ENCODE measurements at places on chromosomes 12 and 14.

DNA sequence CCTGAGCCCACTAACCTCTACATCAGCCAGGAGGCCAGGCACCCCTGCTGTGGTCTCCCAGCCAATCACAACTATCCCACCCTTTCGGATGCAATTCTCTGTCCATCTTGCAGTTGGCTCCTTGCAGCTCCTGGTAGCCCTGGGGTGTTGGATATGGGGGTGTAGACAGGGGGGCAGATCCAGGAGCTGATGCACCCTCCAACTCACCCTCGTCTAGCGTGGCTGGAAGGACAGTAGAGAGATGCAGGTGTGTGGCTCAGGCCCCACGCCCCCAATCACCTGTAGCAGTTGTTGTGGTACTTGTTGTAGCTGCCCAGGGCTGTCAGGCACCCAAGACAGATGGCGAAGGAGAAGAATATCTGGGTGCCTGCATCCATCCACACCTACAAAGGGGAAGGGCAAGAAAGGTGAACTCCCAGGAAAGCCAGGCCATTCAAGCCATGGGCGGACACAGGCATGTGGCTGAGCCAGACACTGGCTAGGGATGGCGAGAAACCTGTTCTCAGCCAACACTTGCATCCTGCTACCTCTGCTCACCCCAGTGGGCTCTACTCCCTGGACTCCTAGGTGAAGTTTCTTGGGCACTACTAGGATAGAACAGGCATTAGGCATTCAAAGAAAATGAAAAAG, 13.4 kb upstream of the SLC6A12 start:
- no peak for DNase-seq

DNA sequence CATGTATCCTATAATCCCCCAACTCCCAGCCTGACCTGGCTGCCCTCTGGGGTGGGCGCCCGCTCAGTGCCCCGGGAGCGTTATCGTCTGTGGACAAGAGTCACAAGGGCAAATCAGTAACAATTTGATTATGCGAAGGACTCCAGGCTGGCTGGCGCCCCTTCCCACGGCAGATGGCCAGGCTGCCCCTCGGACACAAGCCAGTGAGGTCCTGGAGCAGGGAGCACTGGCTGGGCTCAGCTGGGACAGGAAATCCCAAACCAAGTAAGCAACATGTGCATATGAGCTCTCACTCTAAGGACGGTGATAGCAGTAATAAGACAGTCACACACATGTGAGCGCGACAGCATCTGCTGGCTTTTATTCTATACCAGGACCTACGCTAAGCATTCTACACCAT, 59.3 kb upstream of the FAM222A start:
- DNase-seq = no peak

GRCh38 chr12:31804185-31804504, 75.3 kb upstream of the AMN1 start:
- DNase-seq = no peak

DNA sequence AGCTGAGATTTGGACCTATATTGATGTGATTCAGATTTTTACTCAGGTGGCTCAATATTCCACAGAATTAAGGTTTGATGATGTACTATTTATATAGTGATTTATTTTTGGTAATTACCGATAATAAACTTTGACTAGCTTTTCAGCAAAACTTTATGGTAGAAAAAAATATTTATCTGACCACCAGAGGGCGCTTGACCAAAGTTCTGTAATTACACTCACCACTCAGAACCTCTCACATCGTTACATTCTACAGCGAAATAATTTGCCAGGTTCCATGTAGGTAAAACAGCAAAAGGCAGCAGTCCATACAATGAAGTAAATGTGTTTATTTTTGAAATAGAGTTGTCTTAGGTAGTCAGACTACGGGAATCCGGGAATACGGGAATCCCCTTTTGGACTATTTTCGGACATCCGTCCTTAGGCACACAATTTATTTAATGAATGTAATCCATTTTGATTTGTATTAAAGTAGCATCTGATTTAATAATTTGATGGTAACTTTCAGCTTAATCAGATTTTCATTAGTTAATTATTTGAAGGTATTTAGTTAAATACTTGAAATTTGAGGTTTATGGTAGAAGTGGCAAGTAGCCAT, 143.0 kb upstream of the DDHD1 start:
- peak; percentile 55 for DNase-seq

DNA sequence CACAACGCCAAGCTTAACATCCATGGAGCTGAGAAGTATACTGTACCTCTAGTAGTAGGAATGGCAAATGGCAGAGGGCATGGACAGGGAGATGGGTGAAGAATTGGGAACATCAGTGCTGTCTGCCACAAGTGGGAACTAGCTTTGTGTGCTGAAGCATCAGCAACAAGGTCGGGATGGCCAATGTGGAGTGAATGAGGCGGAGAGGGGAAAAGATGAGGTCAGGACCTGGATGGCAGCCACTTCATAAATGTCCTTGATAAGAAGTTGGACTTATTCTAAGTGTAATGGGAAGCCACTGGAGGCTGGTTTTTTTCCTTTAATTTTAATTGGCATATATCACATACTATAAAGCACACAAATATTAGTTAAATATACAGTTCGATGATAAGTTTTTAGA, 21.9 kb upstream of the CLMN start:
- no peak for DNase-seq

GRCh38 chr12:124543052-124543589, 24.3 kb downstream of the NCOR2 start:
- peak; percentile 84 for DNase-seq

- DNase-seq = no peak
Observed at GRCh38 chr12:115398311-115398781, 714.4 kb upstream of the TBX3 start.

DNA sequence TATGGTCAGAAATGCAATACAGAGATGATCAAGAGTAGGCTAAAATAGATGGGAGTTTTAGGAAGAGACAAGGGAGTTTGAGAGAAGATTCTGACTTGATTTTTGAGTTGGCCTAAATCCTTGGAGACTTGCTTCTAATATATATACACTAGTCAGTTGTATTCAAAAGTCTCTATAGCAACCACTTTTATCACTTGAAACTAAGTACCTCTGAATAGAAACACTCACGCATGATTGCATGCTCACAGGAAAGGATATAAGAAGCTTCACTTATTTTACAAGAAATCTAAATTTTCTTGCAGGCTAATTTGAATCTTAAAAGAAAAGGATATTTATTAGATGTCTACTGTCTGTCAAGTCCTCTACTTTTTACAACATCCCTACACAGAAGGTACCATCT, 316.8 kb downstream of the SNAPC1 start:
- no peak for DNase-seq

DNA sequence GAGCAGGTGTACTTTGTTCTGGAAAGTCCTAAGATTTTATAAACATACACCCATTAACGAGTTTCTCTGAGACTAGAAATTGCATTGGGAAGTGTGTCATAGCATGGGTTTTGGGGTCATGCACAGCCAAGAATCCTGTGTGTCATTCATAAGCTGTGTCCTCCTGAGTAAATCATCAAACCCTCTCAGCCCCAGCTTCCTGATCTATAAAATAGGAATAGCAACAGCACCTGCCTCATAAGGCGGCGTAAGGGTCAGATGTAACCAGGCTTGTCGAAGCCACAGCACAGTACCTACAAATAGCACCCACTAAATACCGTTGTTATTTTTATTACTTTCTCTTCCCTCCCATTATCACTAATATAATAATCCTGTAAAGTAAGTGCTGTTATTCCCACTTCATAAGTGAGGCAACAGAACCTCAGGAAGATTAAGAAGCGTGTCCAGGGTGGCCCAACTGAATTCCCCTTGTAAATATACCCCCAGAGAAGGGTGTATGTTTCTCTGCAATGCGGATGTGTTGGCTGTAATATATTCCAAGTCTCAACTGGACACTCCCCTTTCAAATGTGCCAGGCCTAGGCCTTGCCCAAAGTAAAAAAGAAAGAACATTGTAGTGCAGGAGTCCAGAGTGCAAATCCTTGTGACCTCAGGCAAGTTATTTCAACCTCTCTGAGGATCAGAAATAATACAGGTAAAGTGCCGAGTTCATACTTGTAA, 188.3 kb upstream of the BCL2L14 start:
- DNase-seq = no peak

DNA sequence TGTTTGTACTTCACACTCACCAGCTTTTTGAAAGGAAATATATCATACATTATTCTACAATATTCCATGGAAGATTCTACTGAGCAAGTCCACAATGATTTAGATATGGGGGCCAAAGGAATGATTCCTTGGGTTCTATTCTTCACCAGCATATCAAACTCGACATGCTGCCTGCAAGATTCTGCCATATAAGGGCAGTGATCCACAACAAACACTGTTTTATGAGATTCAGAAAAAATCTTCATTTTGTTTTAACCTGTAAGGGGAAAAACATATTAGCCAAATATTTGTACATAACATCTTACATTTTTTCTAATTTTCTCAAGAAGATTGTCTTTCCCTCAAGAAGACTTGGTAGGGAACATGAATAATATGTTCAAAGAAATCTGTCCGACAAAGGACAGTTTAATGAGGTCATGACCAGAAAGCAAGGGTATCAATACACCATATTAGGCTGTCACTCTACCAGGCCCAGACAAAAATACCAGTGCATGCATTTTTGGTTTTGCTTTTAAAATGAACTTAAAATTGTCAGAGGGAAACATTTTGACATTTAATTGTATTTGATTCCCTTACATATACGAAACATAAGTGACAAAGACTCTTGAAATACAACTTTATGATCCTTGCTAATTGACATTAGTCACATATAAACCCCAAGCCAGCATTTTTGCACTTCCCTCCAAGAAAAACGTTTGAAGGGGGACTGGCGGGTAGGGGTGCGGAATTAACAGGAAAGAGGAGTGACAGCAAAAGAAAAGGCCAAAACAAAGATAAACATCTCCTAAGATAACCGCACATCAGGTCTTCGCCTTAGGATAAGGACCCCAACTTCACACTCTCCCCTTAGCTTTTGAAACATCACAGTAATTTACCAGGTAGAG, 980 bp downstream of the INTS13 start:
- peak; percentile 58 for DNase-seq

- no peak for DNase-seq
Observed at GRCh38 chr14:102124419-102124818, 15.3 kb upstream of the WDR20 start.

GRCh38 chr12:12024911-12025682, 45.6 kb upstream of the BCL2L14 start:
- no peak for DNase-seq

DNA sequence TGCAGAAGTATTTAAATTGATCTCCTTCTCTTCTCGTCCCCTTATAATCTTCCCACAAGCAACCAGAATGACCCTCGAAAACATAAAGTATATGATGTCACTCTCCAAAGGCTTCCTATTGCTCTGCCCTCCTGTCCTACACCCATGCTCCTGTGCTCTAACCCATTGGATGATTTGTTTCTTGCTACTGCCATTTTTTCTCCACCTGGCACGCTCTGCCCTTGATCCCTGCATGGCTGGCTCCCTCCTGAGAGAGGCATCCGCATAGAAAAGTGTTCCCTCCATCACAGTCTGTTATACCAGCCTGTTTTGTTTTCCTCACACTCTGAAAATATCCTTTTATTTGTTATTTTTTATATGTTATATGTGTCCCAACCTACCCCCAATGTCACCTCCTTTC, 19.8 kb downstream of the MYRFL start:
- no peak for DNase-seq

DNA sequence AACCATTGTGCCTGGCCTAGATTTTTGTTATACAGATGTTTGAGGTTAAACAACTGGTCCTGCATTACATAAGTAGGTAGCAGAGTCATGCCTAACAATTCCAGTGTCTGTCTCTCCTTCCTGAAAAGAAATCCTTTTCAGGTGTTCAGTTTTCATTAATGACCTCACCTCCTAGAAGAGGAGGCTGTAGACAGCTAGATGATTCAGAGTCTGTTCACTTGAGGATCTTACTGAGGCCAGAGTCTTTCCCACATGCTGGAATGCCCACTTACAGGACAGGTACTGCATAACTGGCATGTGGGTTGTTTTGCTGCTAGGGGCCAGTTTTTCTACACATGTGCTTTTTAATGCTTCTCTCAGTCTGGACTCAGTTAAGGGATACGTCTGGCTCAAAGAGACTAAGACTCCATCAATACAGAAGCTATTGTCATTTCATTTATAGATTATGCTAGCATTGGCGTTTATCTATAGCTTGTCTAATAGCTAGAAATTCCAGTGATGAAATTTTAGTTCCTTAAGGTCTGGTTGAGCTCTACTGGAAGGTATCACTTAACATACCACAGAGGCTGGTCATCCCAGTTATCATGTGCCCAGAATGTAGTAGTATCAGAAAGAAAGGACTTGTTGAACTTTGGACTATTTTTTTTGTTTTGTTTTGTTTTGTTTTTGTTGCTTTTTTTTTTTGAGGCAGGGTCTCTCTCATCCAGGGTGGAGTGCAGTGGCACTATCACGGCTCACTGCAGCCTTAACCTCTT, 206.4 kb downstream of the ERC1 start:
- DNase-seq = no peak

DNA sequence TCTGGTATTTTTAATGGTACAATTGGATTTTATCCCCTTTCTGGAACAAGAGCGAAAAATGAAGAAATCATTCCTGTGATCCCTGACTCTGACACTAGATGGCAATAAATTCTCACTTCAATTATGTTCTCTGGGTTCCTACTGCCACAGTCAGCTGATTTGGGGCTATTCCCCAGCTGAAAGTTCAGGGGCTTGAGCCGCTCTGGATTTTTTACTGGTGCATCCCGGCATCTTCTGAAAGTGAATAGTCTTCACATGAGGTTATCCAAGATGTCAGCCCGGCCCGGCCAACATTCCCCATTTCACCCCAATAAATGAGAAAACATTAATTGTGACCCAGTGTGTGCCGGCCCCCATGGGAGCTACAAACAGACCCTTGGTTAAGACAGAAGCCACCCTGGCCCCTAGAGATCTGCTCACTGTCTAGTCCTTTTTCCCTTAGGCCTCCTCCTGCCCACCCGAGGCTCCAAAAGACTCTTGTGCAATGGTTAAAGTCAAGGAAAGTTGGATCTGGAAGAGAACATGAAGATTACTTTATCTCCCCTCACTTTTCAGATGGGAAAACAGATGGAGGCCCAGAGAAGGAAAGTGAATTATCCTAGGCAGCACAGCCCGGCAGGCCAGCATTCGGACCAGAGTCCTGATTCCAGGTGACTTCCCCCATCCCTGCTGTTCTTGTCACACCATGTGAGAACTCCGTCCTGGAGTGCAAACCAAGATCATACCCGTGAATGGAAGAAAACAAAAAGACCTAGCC, 20.8 kb downstream of the CKAP4 start:
- DNase-seq = peak; percentile 77

GRCh38 chr14:32354716-32355115, 25.6 kb downstream of the AKAP6 start:
- DNase-seq = no peak

- DNase-seq = peak; percentile 28
Observed at GRCh38 chr14:99899578-99900178, 106.5 kb downstream of the EML1 start.

DNA sequence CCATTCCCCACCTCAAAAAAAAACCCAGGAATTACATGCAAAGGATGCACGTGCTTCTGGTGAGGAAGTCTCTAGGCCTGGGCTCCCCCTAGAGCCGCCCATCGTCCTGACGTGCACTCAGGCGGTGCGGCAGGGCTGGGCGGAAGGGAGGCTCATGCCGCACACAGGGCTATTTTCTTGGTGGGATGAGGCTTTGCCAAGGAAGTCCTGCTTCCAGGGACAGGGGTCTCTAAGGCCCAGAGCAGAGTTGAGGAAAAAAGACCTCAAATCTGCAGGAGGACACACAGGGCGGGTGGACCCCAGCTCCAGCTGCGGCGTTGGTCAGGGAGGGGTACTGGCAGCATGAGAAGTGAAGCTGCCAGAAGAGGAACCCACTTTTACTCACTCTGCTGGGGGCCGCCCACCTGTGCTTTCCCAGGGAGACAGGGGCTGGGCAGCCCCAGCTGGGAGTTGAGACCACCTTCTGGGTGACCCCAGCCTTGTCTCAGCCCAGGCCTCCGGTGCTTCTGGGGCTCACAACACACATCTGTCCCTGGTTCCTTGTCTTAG, 4.2 kb downstream of the RHOF start:
- DNase-seq = peak; percentile 75
